ENCODE measurements at places on chromosomes 5 and 9.

- no peak for DNase-seq
Observed at GRCh38 chr5:16144416-16144815, 35.2 kb downstream of the MARCHF11 start.

DNA sequence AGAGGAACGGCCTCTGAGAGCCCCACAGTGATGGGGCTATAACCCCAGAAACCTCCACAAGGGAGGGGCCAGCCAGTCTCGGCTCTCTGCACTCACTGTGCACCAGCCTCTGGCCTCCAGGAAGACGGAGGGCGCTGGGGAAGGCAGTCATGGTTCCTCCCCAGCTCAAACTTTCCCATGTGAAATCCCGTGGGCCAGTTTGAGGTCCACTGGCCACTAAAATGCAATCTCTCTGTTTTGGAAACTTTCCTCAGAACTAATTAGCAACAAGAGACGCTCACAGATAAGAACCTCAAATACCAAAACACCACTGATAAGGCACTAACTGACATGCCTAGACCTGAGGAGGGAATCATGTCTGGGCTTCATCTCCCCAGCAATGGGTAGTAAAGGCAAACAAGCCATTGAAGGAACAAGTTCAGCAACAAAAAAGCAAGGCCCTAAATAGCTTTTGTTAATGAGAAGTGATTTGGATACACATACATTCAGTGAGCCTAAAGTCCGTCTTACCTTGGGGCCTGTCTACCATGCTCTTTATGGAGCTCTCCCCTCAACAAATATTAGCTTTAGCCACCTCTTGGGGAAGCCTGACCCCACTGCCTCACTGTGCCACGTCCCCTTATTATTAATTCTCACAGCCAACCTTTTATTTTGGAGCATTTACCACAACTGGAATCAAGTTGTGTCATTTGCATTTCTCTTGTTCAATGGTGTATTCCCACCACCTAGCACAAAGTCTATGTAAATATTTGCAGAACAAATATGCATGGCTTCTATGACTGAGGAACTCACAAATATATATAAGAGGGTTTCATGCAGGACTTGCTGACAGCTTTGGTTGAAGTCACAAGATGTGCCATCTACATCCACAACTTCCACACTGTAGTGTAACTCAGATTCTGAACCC is 56.1 kb upstream of the GLRX start:
- DNase-seq: no peak

GRCh38 chr5:16051246-16051755 is 128.3 kb downstream of the MARCHF11 start:
- no peak for DNase-seq

DNA sequence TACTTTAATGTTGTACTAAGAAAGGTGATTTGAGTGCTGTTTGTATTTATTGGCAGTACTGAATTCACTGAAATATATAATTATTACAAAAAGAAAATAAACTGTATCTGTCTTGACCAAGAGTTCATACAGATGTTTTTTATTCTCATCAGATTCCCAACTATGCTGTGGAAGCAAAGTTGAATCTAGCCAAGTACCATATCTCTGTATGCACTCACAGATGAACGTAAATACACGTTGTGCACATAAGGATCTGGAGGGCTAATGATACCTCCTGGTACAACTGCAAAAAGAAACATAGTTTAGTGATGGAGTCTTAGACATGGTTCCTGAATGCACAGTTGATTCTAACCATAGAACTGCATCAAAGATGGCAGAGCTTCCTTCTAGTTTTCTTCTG is 169.4 kb downstream of the CD180 start:
- DNase-seq: no peak

DNA sequence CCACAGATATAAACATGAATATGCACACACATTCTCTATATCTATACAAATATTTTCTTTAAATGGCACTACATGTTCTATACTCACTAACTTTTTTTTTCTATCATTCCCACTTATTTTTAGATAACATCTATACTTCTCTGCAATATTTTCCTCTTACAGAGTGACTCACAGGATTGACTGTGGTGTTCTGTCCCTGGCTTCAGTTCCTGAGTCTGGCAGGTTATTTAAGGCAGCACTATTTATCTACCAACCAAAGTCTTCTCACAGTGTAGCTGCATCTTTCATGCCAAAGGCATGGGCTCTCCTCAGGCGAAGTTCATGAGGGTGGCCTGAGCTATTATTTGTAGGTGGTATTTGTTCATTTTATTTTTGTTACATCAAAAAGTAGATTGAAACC is 409.0 kb downstream of the PRR16 start:
- DNase-seq: no peak

DNA sequence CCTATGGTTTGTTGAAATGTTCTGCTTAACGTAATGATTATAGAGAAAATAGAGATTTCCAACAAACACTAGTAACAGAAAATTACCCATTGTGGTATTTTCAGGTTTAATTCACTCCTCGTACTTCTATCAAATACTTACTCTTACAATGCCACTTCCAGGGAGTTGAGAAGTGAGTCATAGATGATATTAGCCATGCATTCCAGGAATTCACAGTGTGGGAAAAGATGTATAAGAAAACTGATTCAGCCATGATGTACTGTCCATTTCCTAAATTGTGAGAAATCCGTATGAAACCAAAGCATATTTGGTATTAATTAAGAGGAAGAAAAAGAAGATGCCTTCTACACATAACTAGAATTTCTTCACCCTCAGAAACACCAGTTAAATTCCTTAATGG is 1854.6 kb upstream of the WWC1 start:
- DNase-seq: no peak

- no peak for DNase-seq
Observed at GRCh38 chr5:126355940-126356339, 67.3 kb upstream of the GRAMD2B start.

GRCh38 chr5:61949679-61950435 is 356.1 kb upstream of the KIF2A start:
- no peak for DNase-seq

DNA sequence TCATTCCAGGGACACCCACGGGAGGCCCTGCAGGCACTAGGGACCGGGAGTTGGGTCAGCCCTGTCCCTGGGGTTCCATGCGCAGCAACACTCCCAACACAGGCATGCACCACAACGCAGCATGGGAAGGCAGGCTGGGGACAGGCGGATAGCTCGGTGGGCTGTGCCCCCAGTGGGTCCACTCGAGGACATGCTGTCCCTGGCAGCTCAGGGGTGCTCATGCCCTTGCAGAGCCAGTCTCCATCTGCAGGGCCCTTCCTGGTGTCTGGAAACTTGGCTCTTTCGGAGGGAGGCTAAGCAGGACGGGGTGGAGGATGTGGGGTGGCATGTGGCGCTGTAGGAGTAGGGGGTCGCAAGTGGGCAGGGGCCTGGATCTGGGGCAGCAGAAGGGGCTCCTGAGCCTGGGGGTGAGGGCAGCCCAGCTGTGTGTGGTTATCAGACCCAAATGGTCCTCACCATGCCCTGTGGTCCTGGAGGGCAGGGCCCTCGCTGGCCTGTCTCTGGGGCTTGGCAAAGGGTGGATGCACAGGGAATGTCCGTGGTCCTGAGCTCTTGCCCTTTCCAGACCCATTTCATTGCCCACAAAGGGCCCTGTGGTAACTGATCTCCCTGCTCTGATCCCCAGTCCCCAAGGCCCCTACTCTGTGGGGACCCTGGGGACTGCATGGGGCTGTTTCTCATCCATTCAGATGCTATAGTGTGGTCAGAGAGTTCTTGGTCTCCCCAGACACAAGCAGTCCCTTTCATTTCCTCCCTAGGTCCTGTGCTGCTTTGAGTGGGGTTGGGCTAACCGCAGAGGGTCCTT is 90.3 kb upstream of the PHYKPL start:
- no peak for DNase-seq

- no peak for DNase-seq
Observed at GRCh38 chr9:129259375-129259774, 81.3 kb upstream of the IER5L start.

Measured in stimulated activated CD8-positive, alpha-beta memory T cell treated with anti-CD3 and anti-CD28 coated beads, Interleukin-2, amount 100 ng/mL, for 1 hour (primary cell).